ENCODE measurements at places on chromosomes 3 and 15.

- DNase-seq, result no peak
Measured at GRCh38 chr3:159829056-159829455, 159.6 kb upstream of the IL12A start.

DNA sequence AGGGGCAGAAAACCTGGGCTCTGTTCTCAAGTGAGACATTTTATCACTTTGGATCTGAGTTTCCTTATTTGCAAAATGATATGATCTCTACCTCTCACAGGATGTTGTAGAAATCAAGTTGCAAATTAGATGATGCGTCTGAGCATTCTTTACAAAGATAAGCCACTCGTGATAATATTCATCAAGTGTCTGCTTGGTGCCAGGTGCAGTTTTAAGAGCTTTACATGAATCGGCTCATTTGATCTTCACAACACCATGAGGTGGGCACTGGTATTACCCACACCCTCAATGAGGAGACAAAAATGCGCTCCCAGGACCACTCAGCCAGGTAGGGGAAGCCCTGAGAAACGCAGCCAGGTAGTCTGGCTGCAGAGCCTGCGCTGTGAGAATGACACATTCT is 59.1 kb upstream of the CA12 start:
- no peak for DNase-seq

- no peak for DNase-seq
Measured at GRCh38 chr15:68303134-68303533, 25.6 kb downstream of the FEM1B start.

DNA sequence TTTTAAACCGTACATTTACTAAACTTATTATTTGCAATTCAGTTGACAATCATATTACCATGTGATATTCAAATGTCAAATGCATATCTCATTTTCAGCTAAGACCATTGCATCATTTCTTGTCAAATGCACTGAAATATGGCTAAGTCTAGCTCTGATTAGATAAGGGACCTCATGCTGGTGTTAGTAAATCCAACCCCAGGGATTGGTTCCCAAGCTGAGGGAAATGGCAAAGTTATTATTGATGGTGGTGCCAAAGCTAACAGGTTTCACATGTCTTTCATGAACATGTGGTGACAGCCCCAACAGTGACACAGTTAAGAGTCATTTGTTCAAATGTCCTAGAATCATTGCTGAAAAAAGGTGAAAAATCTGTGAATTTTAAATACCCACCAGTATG is 641.1 kb downstream of the MECOM start:
- no peak for DNase-seq

DNA sequence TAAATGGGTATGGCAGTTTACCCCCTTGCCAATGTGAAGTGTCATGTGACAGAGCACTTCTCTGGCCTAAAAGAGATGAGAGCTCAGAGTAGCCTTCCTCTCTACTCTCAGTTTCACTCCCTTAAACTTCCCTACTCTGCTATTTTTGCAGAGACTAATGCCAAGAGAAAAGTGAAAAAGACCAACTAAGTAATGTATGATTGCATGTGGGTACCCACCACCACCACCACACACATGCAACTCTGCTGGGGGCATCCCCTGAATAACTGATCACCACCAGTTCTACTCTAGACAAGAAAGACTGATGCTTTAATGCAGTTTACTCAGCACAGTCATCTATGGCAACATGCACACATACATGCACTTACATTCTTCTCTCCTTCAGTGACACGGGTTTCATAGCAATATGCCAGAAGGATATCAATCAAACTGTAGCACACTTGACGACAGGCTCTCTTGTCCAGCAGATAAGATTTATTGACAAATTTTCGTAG is 31.3 kb downstream of the SHQ1 start:
- no peak for DNase-seq

DNA sequence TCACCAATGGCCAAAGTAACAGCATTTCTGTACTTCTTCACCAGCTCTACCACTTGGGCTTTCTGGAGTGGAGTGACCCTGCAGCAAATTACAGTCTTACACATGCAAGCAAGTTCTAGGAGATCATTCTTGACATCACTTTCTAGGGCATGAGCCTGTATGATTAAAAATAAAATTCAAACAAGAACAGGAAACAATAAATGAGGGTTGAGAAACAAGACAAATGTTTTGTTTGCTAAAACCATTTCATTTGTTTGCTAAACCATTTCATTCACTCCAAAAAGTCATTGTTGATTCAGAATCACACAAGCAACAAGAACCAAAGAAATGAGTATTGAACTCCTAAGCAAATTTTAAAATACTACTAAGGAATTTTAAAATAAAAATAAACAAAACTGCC is 220.9 kb downstream of the ATP8B4 start:
- no peak for DNase-seq

DNA sequence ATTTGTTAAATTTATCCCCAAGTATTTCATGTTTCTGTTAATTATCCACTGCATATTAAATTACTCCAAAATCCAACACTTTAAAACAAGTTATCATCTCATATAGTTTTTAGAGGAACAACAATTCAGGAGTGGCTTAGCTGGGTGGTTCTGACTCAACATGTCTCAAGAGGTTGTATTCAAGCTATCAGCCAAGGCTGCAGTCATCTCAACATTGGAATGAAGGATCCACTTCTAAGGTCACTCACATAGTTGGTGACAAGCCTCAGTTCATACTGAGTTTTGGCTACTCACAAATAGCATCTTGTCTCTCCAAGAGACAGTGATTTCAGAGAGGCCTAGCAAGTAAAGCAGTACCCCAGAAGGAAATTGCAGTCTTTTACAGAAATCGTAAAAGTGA is 134.7 kb downstream of the NR2E3 start:
- DNase-seq, result peak; percentile 19

DNA sequence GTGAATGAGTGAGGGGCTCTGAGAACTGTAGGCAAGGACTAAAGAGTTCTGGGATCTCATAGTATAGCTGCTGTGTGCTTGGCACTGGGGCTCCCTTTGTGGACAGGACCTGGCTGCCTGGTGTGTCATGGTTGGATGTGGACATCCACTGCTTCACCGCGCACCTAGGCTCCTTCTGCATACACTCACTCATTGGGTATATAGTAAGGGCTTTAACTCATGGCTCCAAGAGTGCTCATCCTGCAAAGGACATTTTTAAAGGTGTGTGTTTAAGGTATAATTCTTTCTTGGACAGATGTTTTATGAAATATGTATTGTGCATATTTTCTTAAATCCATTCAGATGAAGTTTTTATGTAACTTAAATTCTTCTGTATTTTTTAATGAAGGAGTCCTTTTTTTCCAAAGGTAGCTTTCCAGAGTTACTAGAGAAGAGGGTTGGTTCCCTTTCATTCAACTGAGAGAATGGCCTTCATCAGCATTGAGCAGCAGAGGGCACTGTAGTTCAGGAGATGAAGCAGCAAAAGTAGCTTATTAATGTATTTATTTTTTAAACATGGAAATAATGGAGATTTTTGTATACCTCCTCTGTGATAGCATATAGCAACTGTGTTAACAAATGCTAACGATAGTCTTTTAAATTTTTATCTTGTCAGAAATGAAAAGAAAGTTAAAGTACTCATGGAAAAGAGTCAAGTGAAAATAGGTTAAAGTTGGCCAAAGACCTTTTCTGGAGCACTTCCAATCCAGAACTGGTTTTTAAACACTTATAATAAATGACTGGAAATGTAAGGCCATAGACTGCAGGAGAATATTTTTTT is 25.2 kb downstream of the OXNAD1 start:
- DNase-seq, result peak; percentile 69

DNA sequence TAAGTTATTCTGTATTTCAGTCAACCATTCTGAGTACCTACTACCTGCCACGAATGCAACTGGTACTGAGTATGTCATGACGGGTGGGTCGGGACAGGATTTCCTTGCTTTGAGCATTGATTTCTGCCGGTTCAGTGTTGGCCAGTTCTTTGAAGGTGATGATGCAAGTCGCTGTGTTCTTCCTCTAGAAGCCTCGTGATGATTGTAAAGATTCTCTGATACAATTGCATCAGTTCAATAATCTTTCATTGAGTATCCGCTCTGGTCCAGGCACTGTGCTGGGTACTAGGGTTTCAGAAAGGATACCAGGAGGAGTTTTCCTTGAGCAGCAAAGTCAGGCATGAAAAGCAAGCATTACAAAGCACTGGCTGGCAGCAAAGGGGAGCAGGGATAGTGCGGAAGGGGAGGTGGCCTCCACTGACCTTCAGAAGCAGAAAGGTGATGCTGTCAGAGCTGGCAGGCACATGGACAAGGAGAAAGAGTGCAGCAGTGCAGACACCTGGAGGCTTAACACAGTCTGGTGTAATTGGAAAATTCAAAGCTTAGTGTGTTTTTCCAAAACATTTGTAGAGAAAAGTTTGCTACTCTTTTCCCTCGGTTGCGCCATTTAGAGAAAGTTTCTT is 100.1 kb downstream of the RPL39L start:
- no peak for DNase-seq

GRCh38 chr15:90268415-90268814 is 2.9 kb downstream of the NGRN start:
- no peak for DNase-seq

GRCh38 chr15:91552555-91552954 is 301.0 kb upstream of the SLCO3A1 start:
- DNase-seq, result no peak

GRCh38 chr15:79035814-79036213 is 54.8 kb downstream of the RASGRF1 start:
- DNase-seq, result no peak

DNA sequence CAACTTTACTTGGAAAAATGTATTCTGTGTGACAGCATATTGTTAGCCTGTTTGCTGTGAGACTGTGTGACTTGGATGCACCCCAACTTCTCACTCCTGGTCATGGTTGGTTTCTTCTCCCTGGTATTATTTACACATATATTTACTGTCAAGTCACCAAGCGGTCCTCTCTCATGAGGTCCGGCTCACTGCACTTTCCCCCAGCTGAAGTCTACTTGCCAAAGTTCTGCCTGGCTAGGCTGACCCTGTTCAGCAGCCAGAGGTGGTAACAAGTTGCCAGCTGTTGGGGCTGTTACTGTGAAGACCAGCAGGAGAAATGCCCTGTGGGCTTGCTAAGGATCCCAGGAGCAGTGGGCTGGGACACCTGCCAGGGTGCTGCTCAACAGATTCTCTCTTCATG is 337.5 kb downstream of the MFSD1 start:
- no peak for DNase-seq

GRCh38 chr3:133943639-133944141 is 48.0 kb upstream of the RAB6B start:
- DNase-seq, result peak; percentile 88

GRCh38 chr3:114481113-114481512 is 187.3 kb downstream of the TIGIT start:
- no peak for DNase-seq

DNA sequence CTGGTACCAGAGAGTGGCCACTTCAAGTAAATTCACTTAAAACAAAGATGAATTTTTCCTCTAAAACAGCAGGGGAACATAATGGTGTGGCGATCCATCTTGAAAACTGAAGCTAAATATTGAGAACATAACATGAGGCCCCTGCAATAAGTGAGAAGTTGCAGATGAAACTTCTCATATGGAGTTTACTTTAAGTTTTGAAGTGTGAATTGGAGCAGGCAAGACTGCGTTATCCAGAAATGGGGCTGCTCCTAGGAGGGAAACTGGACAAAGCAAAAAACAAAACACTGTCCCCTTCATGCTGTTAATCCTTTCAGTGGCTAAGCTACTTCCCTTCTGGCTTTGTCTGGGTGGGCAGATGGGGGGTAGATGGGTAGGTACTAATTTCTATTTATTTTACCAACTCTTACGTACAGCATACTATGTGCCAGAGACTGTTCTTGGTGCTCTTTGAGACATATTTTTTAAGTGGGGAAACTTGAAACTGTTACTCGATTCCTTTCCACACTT is 172.8 kb downstream of the TAFA4 start:
- DNase-seq, result no peak

DNA sequence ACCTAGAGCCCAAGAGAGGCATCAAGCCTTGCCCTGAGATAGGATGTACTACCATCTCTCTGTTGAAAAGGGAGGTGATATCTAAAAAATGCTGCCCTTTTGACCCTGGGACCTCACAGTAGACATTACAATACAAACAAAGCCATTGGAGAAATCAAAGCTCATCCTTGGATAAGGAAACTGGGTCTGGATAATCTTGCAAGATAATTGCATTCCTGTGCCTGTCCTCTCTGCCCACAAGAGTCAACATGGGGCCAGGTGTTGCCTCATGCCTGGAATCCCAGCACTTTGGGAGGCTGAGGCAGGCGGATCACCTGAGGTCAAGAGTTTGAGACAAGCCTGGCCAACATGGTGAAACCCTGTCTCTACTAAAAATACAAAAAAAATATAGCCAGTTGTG is 57.3 kb upstream of the DLG1 start:
- no peak for DNase-seq

DNA sequence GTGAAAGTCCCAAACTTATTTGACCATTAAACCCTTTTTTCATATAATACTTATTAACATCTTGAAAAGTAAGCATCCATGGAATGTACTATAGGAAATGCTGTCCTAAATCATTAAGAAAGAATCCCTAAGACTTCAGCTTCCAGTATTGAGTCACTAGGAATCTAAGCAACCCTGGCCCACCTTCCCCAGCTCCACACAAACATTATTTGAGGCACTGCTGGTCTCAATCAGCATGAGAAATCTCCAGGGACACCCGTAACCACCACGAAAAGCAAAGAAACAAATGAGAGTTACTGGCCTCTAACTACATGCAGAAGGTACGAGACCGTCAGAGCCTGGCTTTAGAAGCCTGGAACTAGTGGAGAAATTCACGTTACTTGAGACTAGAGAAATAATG is 68.2 kb downstream of the POLQ start:
- DNase-seq, result peak; percentile 83

GRCh38 chr3:120503727-120504616 is 53.2 kb upstream of the FSTL1 start:
- DNase-seq, result no peak

DNA sequence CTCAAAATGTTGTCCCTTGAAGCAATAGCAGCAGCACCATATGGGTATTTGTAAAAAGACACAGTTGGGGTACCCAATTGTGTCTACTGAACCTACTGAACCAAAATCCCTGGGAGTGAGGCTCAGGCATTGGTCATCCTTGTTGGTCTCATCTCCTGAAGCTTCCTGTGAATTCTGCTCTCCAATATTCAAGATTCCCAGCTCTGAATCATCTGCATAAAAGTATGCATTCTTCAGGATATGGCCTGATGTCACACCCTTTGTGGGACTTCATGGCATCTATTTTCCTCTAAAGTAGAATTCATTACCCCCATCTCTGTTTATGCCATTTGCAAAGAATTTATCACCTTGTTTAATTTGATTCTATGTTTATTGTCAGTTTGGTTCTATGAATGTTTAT is 13.3 kb upstream of the PTX3 start:
- DNase-seq, result peak; percentile 84

GRCh38 chr15:40092256-40092978 is 16.3 kb downstream of the BMF start:
- DNase-seq, result peak; percentile 95

DNA sequence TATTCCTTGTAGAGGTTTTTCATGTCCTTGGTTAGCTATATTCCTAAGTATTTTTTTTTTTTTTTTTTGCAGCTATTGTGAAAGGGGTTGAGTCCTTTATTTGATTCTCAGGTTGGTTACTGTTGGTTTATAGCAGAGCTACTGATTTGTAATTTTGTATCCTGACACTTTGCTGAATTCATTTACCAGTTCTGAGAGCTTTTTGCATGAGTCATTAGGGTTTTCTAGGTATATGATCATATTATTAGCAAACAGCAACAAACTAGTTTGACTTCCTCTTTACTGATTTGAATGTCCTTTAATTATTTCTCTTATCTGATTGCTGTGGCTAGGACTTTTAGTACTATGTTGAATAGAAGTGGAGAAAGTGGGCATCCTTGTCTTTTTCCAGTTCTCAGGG is 737.4 kb downstream of the ZNF385D start:
- no peak for DNase-seq

GRCh38 chr15:69697916-69698315 is 245.3 kb downstream of the RPLP1 start:
- DNase-seq, result no peak

- DNase-seq, result peak; percentile 48
Measured at GRCh38 chr15:80618685-80619400, 76.3 kb upstream of the ABHD17C start.

All from EH (cell line).